NCI-H446 (cell line): ENCODE measurements at places on chromosomes 2 and 18.

DNA sequence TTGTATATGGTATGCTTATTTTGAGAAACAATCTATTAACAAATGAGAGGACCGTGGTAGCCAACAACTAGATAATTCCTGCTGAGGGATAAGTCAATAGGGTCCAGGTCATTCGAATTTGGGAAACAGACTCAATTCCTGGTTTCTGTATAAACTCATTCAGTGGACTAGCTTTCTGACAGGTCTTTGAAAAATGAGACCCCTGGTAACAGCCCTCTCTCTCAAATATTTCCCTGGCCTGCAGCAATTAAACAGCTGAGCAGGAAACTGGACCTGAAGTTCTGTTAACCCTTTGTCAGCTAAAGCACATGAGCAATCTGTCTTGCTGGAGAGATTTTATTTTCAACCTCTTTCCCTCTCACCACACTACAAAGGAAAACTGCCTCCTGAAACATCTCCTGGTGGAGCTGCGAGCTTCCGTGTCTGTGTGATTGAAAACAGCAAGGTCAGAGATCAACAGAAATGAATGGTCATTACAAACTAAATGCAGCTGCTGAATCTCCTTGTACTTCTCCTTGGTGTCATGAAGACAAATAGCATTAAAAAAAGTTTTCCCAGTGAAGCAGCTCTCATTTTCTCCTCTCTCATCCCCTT is 70.3 kb upstream of the CCDC85A start:
- no peak for DNase-seq

GRCh38 chr18:51621113-51621863 is 423.8 kb upstream of the MEX3C start:
- peak; percentile 45 for DNase-seq

DNA sequence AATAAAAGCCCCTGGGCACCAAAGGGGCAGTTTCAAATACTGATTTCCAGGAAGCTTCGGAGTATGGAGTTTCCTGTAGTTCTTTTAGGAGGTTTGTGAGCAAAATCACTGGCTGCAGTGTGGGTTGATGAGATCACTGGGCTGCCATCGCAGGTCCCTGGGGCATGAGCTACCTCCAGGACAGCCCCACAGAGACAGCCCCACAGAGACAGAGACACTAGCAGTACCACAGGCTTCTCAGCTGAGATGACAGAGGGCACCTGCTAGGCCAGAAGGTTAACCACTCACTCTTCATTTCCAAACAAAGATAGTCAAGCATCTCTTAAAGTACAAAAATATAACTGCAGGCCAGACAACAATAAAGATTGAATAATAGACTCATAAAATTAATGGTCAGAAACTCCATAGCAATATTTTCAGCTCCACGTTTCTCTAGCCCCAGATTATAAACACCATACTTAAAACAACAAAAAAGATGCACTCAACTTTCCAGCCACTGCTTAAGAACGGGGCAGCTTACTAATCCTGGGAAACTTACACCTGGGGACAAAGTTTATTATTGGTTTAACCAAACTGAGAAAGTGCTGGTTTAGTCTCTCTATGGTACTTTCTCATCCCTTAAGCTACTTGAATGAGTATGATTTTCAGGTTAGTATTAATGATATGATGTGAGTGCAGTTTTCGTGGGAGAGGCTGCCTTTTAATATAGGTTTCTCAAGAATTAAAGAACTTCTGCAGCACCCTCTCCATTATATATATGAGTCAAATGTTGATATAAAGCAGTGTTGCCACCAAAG is 11.6 kb downstream of the AFF3 start:
- DNase-seq, result no peak

DNA sequence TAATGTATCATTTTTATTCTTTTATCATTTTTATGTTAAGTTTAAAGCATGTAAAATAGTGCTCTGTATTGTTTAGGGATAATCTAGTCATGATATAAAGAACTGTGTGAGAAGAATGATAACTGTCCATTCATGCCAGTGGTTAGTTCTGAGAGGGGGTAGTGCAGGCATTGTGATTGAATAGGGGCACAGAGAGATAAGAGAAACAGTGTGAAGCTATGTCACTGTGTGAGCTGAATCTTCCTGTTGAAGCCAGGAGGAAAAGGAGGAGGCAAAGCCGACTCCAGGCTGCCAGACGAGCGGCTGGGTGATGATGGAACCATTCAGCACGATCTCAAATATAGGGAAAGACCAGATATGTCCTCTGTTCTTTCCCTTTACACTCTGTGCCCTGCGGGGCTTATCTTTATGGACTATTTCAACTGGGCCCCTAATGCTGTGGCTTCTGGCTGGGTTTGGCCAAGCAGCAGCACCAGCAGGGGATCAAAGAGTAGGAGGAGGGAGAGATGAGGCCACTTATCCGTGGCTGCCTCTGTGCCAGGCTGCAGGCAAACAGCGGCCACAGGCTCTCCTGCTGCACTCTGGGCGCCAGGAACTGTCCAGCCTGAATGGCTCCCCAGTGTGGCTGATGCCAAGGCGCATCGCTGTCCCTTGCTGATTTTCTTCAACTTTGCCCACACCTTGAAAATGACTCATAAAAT is 128.0 kb downstream of the SPP2 start:
- no peak for DNase-seq

GRCh38 chr2:139669675-139670074 is 889.5 kb upstream of the NXPH2 start:
- no peak for DNase-seq

- no peak for DNase-seq
These were observed 40.3 kb downstream of the ARMC9 start for GRCh38 chr2:231238689-231239088.

- DNase-seq, result no peak
These were observed 29.0 kb upstream of the CALCRL start for GRCh38 chr2:187477051-187477450.

- DNase-seq, result peak; percentile 12
These were observed 95.2 kb downstream of the POLE4 start for GRCh38 chr2:75053484-75054112.
